T47D (cell line): ENCODE measurements at places on chromosomes 5 and 9.

DNA sequence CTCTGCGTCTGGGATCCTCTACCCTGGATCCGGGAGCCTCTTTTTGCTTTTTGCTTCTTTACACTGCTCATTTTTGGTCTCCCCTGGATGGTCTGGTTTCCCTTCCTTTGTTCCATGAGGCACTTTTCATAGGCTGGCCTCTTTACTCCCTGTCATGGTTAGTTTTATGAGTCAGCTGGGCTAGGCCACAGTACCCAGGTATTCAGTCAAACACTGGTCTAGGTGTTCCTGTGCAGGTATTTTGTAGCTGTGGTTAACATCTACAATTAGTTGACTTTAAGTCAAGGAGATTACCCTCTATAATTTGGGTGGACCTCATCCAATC is 17.5 kb downstream of the ANKRD33B start:
- DNase-seq = no peak

GRCh38 chr9:34606905-34607304 is 5.0 kb downstream of the RPP25L start:
- DNase-seq = no peak

DNA sequence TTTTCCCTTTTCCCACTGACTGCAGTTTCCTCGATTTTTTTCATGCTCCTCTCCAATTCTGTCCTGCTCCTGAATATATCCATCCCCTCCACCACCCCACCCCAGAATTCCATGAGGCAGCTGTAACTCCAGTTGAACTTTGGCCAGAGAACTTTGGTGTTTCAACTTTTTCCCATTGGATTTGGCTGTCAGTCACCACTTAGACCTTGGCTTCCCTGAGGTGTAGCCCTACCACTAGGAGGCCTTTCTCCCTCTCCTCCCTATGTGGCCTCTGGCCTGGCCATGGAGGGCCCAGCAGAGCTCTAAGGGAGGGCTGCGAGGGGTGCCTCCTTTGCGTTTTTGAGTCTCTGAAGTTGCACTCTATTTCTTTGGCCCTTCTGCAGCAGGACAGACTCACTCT is 261.3 kb downstream of the PIK3R1 start:
- DNase-seq = no peak

DNA sequence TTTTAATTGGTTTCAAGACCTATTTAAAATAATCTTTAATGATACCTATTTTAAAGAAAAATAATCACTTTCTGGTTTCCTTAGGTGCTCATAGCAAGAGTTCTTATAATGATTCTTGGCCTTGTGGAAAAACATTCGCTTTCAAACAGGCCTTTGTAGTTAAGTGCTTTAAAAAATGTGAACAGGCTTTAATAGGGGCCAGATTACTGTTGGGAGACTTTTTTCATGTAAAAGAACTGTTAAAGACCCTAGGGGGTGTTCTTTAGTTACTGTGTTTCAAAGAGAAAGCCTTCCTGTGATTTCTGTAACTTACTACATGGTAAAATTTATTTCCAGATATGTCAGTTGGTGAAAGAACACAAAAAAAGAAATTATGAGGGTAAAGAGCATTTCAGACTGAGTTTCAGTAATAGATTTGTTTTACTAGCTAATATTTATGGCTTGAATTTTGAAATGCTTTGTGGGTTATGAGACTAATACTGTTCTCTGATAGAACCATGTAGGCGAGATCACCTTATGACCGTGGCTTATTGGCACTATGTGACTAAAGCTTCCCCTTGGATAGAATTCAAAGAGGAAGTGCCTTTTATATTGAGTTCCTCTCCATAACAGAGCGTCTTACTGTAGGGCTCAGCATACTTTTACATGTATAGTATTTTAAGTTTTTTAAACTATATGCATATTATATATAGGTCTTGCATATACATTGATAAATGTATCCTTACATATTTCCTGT is 70.7 kb downstream of the CSNK1G3 start:
- DNase-seq = no peak

DNA sequence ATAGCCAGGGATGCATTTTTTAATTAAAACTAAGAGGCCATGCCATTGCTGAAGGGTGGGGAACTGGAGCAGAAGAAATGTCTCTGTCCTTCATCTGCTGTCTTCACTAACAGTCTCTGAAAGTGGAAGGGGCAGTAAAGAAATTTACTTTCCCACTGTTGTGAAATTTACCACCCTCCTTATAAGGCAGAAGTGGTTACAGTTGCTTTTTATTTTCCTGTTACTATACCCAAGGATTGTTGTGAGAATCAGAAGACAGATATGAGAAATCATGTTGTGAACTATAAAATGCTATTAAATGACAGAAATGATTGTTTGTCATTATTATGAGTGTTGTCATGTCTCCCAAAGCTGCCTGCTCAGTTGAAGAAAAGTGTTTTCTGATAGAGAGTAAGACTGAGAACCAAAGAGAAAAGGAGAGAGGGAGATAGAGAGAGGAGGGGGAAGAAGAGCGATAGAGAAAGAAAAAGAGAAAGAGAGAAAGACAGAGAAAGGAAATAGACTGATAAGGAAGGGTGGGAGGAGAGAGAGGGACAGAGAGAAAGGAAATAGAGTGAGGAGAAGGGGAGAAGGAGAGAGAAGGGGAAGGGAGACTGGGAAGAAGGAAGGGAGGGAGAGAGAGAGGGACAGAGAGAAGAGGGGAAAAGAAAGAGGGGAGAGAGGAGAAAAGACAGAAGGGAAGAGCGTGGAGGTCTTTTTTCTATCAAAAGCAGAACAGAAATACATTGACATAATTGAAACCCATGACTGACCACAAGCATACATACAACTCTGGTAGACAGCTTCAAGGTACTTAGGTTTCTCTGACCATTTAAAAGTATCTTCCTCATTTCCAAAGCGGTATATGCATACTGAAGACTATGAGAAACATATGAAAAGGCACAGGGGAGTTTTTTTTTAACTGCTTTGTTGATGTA is 22.5 kb downstream of the SEC61B start:
- no peak for DNase-seq

GRCh38 chr5:176712546-176713304 is 65.4 kb downstream of the TSPAN17 start:
- no peak for DNase-seq

- no peak for DNase-seq
These were observed 247.3 kb downstream of the PDZD2 start for GRCh38 chr5:31886206-31886605.

DNA sequence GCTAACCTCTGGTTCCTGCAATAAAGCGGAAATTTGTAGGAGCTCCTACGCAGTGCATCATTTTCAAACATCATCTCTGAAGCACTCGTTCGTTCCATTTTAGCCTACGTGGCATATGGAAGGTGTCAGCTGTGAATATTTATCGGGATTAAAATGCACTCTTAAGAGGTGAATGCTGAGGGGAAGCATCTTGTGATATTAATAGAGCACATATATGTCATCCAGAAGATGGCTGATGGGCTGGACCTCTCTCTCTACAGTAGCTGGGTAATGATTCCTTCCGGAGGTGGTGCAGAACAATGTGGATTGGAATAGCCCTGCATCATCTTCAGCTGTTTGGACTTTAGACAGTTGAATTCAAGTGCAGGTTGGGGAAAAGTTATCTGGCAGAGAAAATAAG is 478.7 kb downstream of the DMAC1 start:
- no peak for DNase-seq
